ENCODE measurements at places on chromosomes 12 and 14. TPM values are rescaled to one million over a fixed set of nuclear protein-coding genes. Genes with fewer than 3 reads are reported as not detected.
A peak's percentile ranks its signal among the peaks of the same experiment; 100 is the strongest.

DNA sequence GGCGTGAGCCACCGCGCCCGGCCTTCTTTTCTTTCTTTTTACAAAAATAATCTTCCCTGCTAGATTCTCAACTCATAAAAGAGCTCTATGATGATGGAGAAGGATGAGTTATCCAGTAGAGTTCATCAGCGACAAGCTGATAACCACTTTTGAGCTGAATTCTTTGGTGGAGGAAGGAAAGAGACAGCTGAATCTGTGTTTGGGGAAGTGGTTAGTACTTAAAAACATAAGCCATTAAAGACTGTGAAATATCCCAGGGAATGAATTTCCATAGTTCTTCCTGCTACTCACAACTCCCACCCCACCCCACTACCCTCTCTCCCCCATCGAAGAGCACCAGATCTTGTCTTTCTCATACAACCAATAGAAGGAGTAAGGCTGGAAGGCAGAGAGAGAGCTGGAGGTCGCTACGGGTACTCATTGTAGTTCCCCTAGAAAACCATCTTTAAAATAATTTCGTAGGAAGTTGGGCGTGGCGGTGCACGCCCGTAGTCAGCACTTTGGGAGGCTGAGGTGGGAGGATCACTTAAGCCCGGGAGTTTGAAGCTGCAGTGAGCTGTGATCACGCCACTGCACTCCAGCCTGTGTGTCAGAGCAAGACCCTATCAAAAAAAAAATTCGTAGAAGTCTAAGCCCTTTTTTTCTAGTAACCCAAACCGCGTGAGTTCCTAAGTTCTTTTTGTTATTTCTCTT is 647 bp upstream of the ESPL1 start:
- peak; percentile 14 for DNase-seq

GRCh38 chr12:53938326-53939140 is at the start of gene HOXC13:
TSS of gene HOXC13 (plus strand) at chr12:53938831. CDS start at chr12:53938907, 76 bp downstream.
- peak; percentile 99 for DNase-seq

DNA sequence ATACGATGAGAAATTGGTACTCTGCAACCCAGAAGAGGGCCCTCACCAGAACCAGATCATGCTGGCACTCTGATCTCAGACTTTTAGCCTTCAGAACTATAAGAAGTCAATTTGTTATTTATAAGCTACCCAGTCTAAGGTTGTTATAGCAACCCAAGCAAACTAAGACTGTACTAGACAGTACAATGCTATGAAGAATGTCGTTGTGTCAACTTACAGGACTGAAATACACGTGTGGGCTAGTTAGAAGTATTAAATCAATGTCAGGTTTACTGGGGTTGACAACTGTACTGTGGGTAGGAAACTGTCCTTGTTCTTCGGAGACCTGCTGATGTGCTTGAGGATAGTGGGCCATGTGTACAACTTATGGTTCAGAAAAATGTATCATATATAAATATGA is 19.7 kb downstream of the DUSP16 start:
- no peak for DNase-seq

GRCh38 chr12:65466911-65467310 is 188.4 kb downstream of the MSRB3 start:
- DNase-seq, result no peak

DNA sequence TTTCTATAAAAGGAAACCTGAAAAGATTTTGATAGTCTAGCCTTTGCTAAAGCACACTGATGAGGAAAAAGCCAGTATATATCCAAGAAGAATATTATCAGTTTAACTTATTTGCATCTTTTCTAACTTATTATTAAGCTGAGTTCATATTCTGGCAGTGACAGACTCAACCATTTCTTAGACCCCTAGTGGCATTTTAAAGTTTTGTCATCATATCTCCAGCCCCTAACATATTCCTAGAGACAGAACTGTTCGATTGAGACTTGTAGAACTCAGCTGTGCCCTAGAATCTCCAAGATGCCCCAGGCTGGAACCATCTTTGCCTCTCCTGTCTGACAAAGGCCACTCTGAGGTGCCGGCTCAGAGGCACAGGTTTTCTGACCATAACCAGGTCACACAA is 365.6 kb downstream of the NELL2 start:
- DNase-seq, result no peak

GRCh38 chr14:22821193-22822015 is 6.2 kb upstream of the SLC7A7 start:
- DNase-seq, result no peak

DNA sequence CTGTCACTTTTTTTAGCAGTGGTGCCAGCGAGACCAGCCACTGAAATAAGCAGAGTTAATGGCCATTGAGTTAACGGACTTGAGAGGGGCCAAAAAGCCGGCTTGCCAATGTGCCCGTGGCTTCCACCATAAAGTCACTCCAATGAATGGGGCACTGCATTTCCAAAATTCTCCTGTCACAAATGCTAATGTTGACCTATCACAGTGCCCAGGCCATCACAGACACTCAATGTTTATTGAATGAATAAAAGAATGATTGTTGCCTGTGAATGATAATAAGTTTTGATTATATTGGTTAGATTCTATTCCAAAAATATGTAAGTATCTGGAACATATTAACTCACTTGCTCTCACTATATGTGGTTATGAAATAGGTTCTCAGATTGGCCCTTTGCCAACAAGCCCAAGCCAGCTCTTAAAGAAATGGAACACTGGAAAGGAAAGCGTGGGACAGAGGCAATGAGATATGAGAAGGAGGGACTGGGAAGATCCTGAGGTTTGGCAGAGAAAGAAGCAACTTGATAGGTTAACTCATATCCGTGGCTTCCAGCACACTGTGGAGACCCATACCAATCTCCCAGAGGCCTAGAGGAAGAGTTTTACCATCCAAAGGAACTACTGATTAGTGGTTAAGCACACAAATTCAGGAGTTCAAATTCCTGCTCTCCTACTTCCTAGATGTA is 108.7 kb downstream of the BTG1 start:
- DNase-seq, result no peak

GRCh38 chr12:127223011-127223410 is 1044.0 kb upstream of the TMEM132C start:
- DNase-seq, result no peak

- DNase-seq, result peak; percentile 26
Measured at GRCh38 chr12:105858981-105859710, 279.6 kb downstream of the NUAK1 start.

- DNase-seq, result no peak
Measured at GRCh38 chr12:44673811-44674210, 202.3 kb downstream of the NELL2 start.

- no peak for DNase-seq
Measured at GRCh38 chr14:23572836-23573235, 5.2 kb upstream of the AP1G2 start.

- peak; percentile 79 for DNase-seq
Measured at GRCh38 chr14:75720842-75721498, 59.9 kb downstream of the TTLL5 start.

GRCh38 chr12:51744235-51744634 is 104.3 kb downstream of the FIGNL2 start:
- no peak for DNase-seq

DNA sequence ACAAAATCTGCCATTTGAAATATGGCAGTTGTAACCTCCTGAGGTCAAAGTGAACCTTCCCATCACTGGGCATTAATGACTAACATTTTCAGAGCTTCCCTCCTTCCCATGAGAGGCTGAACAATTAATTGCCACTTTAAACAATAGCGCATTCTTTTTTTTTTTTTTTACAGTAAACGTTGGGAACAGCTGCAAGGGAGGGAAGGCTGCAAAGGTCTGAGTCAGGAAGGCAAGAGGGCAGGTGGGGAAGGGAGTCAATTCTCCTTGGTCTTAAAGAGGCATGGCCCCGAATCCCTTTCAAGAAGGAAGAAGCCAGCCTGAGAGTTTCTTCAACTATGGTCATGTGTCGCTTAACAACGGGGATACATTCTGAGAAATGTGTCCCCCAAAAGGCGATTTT is 41.0 kb upstream of the PLEKHG3 start:
- no peak for DNase-seq

DNA sequence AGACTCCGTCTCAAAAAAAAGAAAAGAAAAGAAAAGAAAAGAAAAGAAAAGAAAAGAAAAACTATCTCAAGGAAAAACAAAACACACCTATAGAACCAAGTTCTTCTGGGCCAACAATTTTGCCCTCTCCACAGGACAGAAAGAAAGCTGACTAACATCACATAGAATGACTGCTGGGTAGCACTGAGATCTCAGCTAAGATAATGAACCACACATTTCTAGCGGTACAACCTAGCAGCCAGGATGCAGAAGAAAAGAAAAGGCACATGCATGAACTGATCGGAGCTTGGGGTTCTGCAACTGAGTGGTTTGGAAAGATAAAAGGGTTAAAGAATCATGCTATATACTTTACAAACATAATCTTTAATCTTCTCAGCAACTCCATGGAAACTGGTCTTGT is 19.5 kb downstream of the TMED10 start:
- DNase-seq, result no peak

DNA sequence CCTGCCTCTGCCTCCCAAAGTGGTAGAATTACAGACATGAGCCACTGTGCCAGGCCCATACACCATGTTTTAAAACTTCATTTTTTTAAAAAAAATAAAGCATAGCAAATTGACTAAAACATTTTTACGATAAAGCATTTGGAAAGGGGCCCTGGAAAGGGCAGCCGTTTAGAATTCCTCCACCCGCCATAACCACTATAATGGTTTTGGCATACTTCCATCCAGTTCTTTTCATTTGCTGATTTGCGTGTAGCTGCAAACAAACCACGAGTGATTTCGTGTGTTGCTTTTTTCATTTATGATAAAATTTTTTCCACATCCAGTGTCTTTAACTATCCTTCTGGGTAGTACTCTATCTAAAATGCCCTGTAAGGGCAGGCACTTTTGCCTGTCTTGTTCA is 91.8 kb upstream of the RIN3 start:
- no peak for DNase-seq

- no peak for DNase-seq
Measured at GRCh38 chr12:110199339-110200123, 75.4 kb downstream of the IFT81 start.

DNA sequence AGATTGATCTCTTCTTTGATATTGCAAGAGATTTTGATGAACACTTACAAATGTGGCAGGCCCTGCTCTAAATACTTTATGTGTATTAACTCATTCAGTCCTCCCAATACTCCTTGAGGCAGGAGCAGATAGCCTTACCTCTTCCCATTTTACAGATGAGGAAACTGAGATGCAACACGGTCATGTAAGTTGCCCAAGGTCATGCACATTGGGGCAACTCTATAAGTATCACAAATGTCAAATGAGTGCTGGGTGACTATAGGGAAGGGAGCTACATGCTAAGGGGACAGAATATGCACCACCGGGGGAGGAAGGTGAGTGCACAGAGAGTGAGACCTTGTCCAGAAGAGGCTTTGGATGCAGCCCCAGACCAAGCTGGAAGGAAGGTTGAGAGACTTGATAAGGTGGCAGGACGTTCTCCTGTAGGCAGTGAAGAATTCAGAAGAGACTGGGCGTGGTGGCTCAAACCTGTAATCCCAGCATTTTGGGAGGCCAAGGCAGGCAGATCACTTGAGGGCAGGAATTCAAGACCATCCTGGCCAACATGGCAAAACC is 132.3 kb upstream of the PWP1 start:
- no peak for DNase-seq

DNA sequence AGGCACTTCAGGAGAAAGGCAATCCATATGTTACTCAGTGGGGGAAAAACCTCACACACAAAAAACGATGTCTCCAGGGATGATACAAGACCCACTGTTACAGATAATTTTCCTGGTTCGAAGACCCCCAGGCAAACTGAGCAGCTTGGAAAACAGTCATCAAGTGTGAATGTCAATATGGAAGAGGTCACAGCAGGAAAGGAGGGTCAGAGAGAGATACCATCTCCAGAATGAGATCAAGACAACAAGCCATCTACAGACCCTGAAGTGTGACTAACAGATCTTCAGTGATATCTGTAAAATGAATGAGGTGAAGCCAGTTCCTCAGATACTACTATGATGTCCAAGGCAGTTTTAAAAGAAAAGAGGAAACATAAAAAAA is 28.6 kb downstream of the GNS start:
- no peak for DNase-seq

DNA sequence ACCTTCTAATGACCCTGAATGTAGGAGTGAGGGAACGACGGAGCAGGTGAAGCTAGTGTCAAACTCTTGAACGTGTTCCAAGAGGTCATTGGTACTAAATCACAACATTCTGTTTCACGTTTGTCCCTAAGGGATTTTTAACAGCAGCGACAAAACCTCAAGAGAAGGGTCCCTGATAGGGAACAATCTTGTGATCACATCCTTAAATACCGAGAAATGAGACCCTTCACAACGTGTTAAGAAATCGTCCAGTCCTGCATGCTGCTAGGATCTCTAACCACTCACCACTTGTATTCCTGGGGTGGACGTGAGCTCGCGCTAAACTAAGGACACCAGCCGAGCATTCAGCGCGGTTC is 134.1 kb upstream of the KRAS start:
- no peak for DNase-seq

- DNase-seq, result no peak
Measured at GRCh38 chr14:33309106-33309505, 370.4 kb downstream of the NPAS3 start.

DNA sequence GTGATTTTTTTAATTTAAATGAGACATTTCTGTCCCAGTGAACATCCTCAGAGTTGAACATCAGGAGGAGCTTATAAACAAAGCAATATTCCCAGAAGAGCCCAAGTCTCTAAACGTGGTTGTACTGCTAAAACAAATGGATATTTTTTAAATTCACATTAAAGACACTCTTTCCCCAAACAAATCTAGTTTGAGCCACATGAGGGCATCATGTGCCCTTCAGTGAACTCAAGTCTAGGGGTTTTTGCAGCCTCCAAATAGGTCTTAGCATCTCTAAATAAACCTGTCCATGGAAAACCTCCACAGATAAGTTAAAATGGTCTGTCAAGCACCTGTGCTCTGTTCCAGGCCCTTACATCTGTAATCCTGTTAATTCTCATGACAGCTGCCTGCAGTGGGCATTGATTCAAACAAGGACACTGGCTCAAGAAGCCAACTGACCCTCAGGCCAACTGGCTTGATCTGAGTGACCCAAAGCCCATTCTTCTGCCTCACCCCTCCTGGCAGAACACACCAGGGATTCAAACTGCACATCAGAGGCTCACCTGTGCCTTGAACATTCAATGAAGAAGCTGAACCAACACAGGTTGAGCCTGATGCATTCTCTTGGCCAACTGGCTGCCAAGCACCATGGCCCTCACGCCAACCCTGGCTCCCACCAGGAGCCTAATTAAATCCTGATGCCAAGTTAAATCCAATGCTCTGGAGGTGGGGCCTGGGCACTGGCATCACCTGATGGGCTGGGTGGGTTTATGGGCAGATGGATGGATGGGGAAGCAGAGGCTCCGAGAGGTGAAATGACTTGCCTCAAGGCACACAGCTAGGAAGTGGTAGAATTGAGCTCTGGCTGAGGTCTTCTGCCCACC is 8.6 kb downstream of the ISCU start:
- no peak for DNase-seq

The KRT82 gene
- not detected for total RNA-seq

The TMEM179 gene
- total RNA-seq, result not detected

The TSPAN11 gene
- total RNA-seq, result 1.0 TPM

The CACNA1C gene
- total RNA-seq, result 1.4 TPM

The APOF gene
- not detected for total RNA-seq

The TMPRSS12 gene
- not detected for total RNA-seq

The SCARB1 gene
- 66.8 TPM for total RNA-seq

The RHNO1 gene
- 52.8 TPM for total RNA-seq

The ZFYVE26 gene
- total RNA-seq, result 3.3 TPM

The TAPBPL gene
- not detected for total RNA-seq

The KCNJ8 gene
- total RNA-seq, result not detected

Data from MG63 (cell line).